Activated naive CD4-positive, alpha-beta T cell treated with Interleukin-2 at 50 U/mL for 16 hours (primary cell): ENCODE measurements at places on chromosomes 1 and 21.

DNA sequence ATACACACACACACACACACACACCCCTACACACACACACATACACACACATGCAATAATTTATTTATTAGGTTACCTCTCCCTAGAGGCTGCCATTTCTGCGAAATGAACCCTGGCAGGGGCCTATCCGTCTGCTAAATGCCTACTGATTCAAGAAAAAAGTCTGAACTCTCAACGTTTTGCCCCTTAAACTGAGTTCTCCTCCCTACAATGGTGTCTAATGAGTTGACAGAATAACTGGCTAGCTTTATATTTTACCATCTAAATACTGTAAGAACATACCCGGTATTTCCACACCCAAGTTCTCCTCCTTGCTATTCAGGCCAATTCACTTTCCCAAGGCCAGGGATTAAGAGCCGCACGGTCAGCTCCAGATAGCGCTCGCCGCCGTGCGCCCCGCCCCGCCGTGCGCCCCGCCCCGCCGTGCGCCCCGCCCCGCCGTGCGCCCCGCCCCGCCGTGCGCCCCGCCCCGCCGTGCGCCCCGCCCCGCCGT, 339 bp upstream of the RNPC3 start:
- no peak for DNase-seq

- no peak for DNase-seq
Observed at GRCh38 chr1:203528063-203528462, 34.1 kb downstream of the OPTC start.

GRCh38 chr1:208527156-208527555, 283.0 kb upstream of the PLXNA2 start:
- DNase-seq: no peak

GRCh38 chr1:235930543-235930942, 63.8 kb upstream of the LYST start:
- DNase-seq: no peak

DNA sequence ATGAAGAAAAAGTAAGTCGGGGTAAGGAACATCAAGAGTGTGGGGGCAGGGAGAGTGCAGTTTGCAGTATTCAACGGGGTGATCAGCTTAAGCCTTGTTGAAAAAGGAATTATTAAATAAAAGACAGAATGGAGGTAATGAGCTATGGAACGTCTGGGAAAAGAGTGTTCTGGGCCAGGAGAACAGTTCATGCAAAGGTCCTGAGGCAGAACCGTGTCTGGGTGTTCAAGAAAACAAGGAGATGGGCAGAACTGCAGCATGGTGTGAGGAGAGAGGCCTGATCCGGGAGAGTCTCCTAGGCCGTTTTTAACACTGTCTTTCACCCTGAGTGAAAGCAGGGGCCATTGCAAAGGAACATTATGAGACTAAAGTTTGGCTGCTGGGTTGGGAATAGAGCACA, 20.2 kb downstream of the OVGP1 start:
- no peak for DNase-seq

DNA sequence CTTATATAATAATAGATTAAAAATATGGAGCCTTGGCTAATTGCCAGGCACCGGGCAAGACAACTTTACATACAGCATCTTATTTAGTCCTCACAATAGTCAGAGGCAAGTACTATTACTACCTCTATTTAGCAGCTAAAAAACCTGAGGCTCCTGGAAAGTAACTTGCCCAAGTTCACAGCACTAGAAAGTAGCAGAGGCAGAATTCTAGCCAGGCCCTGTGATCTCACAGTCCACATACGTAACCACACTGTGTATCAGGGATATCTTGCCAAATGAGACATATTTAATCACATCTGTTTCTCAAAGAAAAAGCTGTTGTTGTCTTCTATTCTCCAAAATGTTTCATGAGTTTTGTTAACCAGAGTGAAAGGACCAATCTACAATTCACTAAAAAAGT, 378.5 kb downstream of the PLPP3 start:
- DNase-seq: no peak

GRCh38 chr1:161305867-161306519, 3.8 kb downstream of the MPZ start:
- peak; percentile 86 for DNase-seq
